ENCODE measurements at places on chromosomes 2 and 18.

GRCh38 chr2:217185265-217185995 is 325.6 kb upstream of the TNP1 start:
- no peak for DNase-seq

GRCh38 chr2:107411267-107411666 is 415.4 kb upstream of the RGPD4 start:
- DNase-seq, result no peak

- DNase-seq, result peak; percentile 11
Measured at GRCh38 chr2:164617466-164617865, 3.8 kb downstream of the GRB14 start.

- no peak for DNase-seq
Measured at GRCh38 chr2:28895189-28895893, 874 bp downstream of the WDR43 start.

GRCh38 chr18:52489396-52490306 is 149.7 kb downstream of the DCC start:
- DNase-seq, result no peak

DNA sequence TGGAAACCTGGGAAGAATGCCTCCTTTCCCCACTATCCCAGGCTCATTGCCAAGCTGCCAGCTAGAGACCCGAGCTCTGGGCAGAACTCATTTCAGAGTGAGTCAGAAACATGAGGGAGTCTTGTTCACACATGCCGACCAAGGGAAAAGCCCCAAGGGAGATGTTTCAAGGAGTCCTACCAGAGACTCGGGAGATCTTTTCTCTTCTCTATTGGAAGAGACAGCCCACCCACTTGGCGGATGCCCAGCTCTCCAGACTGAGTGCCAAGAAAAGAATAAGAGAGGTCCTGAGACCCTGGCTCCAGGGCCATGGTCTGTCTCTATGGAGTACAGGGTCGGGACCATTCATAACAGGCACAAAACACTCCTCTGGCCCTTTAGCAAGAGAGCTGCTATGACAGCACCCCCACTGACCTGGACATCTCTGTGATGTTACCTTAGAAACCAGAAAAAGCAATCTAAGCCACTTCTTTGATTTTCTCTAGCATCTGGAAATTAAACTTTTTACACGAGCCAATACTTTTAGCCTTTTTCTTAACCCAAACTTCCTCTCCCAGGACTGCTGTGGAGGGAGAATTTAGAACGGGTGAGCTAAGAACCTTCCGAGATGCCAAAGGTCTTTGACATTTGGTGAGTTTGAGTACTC is 18.5 kb upstream of the IGFBP5 start:
- DNase-seq, result peak; percentile 78

- no peak for DNase-seq
Measured at GRCh38 chr2:220123751-220124150, 496.3 kb downstream of the SLC4A3 start.

GRCh38 chr2:37570773-37571586 is 100.5 kb downstream of the CDC42EP3 start:
- DNase-seq, result peak; percentile 78

DNA sequence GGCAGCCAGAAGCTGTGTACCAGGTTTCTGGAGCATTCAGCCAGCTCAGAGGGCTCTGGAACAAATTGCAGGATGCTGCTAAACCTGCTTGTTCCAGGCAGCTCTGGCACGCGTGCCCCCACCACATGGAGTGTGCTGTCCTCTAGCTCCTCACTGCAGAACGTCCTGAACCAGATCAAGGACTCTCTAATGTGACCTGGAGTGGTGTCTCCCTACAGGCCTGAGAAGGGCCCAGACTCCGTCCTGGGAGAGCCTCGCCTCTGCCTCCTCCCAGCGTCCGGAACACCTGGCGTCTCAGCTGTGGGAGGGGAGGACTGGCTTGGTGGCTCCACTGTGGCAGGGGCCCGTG is 115.6 kb upstream of the GPC1 start:
- DNase-seq, result no peak

GRCh38 chr2:219638948-219639755 is 11.7 kb downstream of the SLC4A3 start:
- peak; percentile 59 for DNase-seq

GRCh38 chr2:119023534-119023933 is 81.5 kb downstream of the MARCO start:
- DNase-seq, result no peak

DNA sequence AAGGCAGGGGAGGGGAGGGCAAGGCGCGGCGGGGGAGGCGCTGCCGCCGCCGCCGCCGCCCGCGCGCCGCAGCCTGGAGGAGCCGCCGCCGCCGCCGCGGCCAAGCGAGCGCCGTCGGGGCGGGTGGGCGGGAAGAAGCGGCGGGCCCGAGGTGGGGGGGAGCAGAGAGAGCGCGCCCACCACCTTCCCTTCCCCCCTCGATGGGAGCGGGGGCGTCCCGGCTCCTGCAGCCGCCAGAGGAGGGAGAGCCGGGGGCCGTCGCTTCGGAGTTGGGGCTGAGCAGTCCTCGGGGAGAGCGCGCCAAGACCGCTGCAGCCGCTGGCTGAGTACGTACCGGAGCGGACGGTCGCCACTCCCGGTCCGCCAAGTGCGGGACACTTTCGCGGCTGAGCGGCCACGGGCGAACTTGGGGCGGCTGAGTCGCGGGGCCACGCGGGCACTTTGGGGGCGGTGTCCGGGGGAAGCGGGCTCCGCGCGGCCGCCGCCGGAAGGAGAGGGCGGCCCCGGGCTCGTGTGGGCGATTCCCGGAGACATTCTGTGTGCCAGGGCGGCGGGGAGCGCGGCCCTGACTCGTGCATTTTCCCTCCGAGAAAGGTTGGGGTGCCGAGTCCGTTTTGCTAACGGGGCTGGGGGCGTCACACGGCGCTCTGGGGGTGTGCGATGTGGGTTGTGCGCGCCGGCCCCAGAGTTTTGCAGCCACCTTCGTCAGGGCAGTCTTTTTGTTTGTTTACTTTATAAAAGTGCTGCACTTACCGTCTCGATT is at the start of gene NAB1:
Gene NAB1, plus strand, starts transcription at position 49 of the 763 bp plus-strand sequence. CDS start 10,094 bp downstream, outside the sequence.
- no peak for DNase-seq

- no peak for DNase-seq
Measured at GRCh38 chr2:177885828-177886466, 186.6 kb downstream of the PDE11A start.

- DNase-seq, result no peak
Measured at GRCh38 chr2:201847481-201847880, 41.1 kb downstream of the CDK15 start.

- no peak for DNase-seq
Measured at GRCh38 chr2:191845248-191845715, 1.6 kb downstream of the CAVIN2 start.

DNA sequence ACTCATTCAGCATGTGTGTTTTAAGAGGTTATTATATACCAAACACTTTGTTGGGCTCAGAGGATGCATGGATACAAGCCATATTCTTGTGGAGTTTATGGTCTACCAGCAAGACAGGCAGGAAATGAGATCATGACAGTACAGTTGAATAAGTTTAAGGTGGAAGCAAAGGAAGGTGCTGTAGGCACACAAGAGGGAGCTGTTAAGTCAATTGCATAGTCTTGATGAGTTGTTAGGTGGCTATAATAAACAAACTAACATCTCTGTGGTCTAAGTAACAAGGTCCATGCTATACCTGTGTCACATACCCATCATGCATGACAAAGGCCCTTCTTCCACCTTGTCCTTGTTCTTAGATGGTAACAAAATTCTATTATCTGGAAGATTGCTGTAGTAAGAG is 538.3 kb downstream of the CNTNAP5 start:
- DNase-seq, result no peak

GRCh38 chr2:223238301-223238700 is 186.3 kb downstream of the KCNE4 start:
- no peak for DNase-seq

GRCh38 chr18:29154758-29155725 is 978.1 kb upstream of the CDH2 start:
- DNase-seq, result peak; percentile 88

DNA sequence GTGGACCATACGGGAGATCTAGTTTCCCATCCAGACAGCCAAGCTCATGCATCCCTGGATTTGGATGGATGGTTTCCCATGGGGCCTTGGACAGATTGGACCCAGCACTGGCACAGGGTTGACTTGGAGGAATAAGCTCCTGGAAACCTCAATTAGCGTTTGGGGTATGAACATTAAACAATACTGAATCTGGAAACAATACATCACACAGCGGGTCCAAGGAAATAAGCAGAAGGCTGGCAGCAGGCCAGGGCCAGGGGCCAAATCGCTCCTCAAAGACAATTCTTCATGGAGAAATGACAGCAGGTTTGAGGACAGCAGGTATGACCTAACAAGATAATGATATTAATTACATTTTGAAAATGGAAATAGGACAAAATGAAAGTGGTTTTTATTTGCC is 540.6 kb downstream of the RIT2 start:
- DNase-seq, result no peak

DNA sequence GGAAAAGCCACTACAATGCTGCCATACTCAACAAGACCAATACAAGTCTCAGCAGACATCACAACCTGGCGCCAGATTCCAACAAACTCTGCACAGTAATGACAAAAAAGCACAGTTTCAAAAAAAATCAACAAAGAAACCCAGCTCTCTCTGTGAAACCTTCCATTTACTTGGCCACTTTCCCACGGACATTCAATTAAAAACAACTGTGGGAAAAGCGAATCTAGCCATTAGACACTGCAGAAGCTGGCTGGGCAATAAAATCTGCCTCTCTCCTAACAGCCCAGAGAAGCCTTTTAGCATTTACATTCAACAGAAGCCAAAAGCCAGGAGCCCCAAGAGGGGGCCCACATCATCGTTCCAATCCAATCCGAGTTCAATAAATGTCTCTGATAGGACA is 128.9 kb downstream of the HDAC4 start:
- DNase-seq, result peak; percentile 42

GRCh38 chr2:27356056-27356381 is 545 bp downstream of the GTF3C2 start:
- peak; percentile 17 for DNase-seq

Measured in GM04503 (cell line).